ENCODE measurements at places on chromosomes 2 and 18.
A peak's percentile ranks its signal among the peaks of the same experiment; 100 is the strongest.

GRCh38 chr2:28393114-28393836, 617 bp downstream of the FOSL2 start:
- peak; percentile 45 for DNase-seq

GRCh38 chr2:80530442-80531064, 226.0 kb upstream of the LRRTM1 start:
- no peak for DNase-seq

GRCh38 chr2:18475884-18476283, 84.6 kb downstream of the RDH14 start:
- DNase-seq: no peak

DNA sequence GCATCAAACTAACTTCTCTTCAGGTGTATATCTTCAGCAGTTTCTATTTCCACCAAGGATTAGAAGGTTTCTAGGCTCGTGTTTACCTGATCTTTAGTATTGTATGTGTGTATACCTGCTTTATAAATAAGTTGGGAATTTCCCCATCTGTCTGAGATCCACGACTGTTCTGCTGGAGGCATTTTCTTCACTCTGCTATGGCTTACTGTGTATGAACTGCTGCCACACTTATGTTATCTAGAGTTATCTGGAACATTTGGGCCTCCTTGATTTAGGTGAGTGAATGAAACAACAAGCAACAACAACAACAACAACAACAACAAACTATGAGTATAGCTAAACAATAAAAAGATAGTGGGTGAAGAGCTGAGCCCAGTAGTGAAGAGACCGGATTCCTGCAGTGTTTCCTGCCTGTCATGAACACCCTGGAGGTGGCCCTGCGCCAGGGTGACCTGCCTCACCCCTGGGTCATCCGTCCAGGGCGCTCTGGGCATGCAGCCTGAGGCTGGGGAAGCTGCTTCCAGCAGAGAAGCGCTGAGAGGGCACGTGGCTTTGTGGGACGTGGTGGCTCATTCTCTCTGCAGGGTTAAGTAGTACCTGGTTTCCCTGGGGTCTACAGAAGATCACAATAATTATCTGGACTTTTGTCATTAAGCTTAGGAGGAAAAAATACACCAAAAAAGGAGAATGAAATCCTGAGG, 56.1 kb upstream of the GATA6 start:
- no peak for DNase-seq

GRCh38 chr2:158495175-158495574, 38.4 kb downstream of the PKP4 start:
- DNase-seq: no peak

DNA sequence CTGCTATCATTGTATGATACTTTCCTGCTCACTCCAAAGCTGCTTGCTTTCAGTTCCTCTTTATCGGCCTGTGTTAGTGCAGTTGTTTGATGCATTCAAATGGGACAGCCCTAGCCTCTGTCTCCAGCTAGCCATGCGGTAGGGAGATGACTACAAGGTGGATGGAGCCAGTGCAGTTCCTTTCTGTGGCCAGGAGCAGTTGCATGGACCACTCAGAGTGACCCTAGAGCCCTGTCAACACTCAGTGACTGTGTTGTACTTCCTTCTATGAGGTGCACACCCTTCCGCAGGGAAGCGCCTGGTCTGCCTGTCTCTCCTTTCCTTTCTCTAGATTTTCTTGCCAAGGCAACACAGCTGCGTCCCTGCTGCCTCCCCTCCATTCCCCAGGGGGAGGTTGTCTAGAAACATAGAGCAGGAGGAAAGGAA, 33.8 kb downstream of the KCNS3 start:
- DNase-seq: no peak

- no peak for DNase-seq
Observed at GRCh38 chr2:46007412-46007811, 289.8 kb upstream of the EPAS1 start.

GRCh38 chr2:155141418-155141817, 442.9 kb downstream of the KCNJ3 start:
- DNase-seq: no peak

DNA sequence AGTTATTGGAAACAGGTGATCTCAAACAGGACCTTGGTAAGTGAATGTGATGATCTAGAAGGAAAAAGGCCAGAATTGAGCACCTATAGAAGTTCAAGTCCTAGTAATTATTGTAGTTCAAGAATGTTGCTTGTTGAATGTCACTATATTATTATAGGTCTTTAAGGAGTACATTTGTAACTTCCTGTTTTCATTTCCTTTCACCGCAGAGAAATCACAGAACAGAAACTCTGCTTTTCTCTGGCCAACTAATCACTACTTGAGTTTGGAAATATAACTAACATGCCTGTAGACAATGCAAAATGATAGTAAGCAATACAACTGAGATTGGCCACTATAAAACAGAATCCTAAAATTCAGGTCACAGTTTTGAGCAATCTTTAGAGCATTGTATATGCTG, 61.8 kb upstream of the EFEMP1 start:
- DNase-seq: no peak

GRCh38 chr18:48813833-48814489, 136.8 kb downstream of the SMAD7 start:
- DNase-seq: peak; percentile 11

Data from activated B cell treated with CpG ODN at 0.5 μM for 24 hours (primary cell).